ENCODE measurements at places on chromosomes 12 and 14.

DNA sequence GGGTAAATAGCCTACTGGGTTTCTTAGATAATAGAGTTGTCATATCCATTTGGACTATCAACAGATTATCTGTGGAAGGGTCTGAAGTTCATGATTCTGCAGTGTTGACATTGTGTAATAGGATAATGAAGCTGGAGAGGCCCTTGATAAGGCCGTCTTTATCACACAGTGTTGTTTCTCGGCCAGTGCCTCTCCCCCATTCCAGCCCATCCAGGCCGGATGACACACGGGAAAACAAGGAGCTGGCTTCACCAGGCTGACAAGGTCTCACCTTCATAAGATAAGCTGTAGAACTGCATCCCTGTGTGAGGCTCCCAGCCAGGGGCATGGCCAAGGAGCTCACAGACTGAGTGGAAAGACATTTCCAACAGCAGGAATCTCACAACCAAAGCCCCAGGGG, 8.7 kb upstream of the EML1 start:
- DNase-seq = no peak

- DNase-seq = no peak
These were observed 410.3 kb downstream of the PCNX1 start for GRCh38 chr14:71317385-71318096.

DNA sequence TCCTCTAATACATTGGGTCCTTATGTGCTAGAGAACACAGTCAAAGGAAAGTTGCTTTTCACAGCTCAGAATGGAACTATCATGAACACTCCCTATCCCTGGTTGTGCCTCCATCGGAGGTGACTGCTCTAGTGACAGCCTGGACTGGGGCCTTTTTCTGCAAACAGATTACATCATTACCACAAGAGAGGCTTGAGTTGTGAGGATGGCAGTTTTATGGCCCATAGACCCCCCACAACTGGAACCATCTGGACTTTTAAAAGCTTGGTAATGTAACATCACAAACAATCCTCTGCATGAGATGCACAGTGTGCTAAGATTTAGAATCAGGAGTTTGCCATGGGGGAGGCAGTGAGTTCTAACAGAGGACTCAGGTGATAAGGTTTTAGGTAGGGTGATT, 46.6 kb upstream of the WSCD2 start:
- DNase-seq = no peak

DNA sequence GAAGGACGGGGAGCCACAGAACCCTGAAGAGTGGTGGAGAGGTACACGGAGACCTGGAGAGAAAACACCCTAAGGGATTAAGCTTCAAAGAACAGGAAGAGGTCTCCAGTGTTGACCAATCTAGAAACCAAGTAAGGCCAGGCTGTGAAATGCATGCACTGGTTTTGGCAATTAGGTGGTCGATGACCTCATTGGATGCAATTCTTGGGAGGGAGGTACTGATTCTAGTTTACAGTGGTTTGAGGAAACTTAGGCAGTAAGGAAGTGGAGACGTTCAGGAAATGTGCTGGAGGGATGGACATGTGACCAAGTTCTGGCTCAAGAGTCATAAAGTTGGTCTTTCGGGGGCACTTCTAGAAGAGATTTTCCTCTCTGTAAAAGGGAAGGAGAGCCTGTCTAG, 91.3 kb upstream of the CEP83 start:
- DNase-seq = no peak

DNA sequence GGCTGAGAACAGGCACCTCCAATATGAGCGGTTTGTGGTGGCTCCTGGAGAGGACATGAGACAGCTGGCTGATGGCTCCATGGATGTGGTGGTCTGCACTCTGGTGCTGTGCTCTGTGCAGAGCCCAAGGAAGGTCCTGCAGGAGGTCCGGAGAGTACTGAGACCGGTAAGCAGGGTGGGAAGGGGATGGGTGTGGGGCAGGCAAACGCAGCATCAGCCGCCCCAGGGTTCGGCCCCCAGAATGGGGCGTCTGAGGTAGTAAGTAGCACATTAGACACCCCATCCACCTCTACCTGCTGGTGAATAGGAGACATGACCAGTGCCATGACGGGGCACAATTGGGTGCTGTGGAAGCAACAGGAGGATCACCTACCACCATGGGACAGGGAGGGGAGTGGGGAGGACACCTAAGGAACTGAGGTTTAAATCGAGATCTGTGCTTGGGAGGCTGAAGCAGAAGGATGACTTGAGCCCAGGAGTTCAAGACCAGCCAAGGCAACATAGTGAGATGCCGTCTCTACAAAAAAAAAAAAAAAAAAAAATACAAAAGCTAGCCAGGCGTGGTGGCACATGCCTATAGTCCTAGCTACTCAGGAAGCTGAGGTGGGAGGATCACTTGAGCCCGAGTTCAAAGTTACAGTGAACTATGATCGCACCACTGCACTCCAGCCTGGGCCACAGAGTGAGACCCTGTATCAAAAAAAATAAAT, 25.5 kb downstream of the ITGA7 start:
- DNase-seq = no peak

DNA sequence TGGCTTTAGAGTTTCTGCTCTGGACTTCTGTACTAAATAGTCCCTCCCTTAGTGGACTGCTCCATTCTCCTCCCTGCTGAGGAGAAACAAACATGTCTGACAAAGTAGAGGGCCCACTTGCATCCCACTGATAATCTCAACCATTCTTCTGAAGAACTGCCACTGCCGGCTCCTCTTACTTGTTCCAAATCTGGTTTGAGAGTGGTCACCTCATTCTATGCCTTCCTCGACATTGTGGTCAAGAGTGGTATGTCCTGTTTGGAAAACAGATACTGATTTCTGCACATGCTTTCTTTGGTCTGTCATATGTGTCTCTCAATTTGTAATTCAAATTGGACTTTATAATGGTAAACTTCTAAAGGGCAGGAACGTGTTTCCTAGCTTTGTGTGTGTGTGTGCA, 36.3 kb upstream of the PLEKHA5 start:
- DNase-seq = no peak
